Stimulated activated CD4-positive, alpha-beta T cell treated with anti-CD3 and anti-CD28 coated beads, Interleukin-1b, Interleukin-23, amount 100 ng/mL, for 1 hour (primary cell): ENCODE measurements at places on chromosomes 4 and X.

DNA sequence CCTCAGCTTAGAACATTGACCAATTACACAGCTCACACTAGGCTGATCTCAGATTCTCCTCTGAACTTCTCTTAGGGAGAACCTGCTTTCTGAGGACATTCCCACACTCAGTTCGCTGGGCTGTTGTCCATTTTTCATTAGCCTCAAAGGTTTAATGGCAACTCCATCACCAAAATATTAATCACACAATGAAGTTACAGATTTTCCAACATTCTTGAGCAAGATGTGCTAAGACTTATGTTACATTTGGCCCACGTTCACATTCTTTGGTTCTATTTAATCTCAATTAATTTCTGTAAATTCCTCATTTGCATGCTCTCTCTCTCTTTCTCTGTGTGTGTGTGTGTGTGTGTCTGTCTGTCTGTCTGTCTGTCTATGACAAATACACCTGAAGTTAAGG lies 82.3 kb upstream of the EDNRA start:
- no peak for DNase-seq

GRCh38 chrX:41529221-41529620 lies 82.1 kb downstream of the NYX start:
- DNase-seq = no peak

DNA sequence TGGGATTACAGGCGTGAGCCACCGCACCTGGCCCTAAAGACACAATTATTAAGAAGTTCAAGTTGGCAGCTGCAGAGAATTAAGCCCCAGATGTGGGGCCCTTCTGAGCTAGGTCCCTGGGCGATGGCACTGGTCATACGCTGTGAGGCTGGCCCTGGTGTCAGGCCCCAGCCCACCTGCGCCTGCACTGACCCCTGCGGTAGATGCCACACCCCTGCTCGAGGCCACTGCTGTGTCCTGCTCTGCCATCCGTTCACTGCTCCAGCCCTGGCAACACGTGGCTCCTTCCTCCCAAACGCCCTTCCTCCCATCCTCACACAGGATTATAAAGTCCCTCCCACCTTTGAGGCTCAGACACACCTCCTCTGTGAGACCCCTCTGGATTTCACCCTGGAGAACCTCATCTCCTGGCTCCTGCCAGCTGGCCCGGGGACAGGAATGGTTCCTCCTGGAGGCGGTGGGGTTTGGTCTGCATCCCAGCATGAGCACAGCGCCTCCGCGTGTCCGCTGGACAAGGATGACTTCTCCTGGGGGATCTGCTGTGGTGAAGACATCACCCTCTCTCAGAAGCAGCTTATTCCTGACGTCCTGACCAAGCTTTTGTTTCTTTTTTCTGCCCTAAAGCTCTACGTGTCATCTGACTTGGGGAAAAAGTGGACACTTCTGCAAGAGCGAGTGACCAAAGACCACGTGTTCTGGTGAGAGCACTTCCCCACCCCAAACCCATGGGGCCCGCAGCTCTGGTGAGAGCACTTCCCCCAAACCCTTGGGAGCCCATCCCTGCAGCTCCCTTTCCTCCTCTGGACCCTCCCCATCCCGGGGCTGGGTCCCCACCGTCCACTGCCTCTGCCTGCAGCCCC lies 219.0 kb upstream of the PSAPL1 start:
- no peak for DNase-seq

GRCh38 chrX:149937871-149938426 lies 342 bp downstream of the EOLA2 start:
- DNase-seq = no peak

- DNase-seq = no peak
Measured at GRCh38 chr4:188903986-188904385, 764.7 kb downstream of the TRIML1 start.

- DNase-seq = no peak
Measured at GRCh38 chr4:26648260-26648659, 64.4 kb downstream of the TBC1D19 start.

DNA sequence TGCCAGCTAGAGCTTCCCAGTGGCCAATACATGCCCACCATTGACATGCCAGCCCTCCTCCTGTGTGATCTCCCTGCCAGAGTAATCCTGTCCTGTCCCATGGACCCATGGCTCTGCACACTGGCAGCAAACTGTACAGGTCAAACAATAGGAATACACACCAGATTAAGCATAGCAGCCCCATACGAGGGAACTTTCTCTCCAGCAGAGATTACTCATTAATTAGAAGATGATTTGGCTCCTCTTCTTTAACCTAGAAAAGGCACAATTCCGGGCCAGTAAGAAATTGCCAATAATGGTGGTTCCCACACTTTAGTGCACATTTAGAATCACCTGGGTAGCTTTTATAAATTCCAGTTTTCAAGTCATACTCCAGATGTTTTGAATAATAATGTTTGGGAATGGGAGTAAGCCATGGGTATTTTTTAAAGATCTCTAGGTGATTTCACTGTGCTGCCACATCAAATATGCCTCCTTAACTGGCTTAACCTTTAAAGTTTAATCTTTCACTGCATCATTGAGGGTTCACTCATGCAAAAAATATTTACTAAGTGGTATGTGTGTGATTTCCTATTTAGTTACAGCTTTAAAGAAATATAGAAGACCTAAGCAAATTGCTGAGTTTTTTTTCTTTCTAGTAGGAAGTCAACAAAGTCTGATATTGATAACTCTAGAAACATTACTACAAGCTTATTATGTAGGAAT lies 277.6 kb upstream of the NWD2 start:
- DNase-seq = no peak

GRCh38 chrX:34918856-34919255 lies 23.7 kb upstream of the FAM47B start:
- DNase-seq = no peak

DNA sequence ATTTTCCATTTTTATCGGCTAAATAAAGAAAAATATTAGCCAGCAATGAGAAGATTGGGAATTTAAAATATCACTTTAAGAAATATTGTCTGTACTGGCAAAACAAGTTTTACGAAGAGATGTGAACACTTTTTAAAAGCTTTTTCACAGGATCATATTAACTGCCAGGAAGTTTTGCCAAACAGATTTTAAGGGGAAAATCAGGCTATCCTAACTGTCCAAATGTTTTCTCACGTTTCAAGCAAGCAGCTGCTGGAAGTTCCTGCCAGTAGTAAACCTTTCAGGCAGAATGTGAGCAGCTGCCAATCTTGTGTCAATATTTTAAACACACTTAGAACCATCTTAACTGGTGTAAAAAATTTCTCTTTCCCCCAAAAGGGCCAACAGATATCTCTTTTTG lies 101.1 kb downstream of the ADGRL3 start:
- DNase-seq = no peak

GRCh38 chr4:112888622-112889021 lies 160.8 kb upstream of the ANK2 start:
- no peak for DNase-seq

DNA sequence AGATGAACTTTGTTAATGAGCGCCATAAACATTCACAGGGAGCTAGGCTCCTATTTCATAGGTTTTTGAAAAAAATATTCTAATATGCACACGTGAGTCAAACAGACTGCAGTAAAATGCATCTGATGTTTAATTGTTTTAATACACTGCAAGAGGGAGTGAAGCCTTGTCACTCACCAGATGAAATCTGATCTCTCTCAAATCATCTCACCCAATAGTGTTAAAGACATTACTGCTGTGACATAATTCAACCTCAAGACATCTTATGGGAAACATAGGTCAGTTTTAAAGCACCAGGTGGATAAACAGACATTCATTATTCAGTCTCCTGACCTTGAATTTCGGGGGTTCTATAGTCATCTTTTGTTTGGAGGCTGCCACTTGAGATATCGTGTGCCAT lies 148.3 kb downstream of the MAML3 start:
- DNase-seq = no peak

DNA sequence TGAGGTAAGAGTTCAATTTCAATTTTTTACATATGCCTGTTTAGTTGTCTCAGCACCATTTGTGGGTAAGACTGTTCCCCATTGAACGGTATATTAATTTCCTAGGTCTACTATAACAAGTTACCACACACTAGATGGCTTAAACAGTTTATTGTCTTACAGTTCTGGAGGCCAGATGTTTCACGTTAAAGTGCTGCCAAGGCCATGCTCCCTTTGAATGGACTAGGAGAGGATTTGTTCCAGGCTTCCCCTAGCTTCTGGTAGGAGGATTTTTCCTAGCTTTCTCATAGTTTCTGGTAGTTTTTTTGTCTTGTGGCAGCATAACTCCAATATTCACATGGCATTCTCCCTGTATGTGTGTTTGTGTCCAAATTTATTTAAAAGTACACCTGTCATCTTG lies 149.3 kb upstream of the CYSLTR1 start:
- DNase-seq = no peak

- DNase-seq = no peak
Measured at GRCh38 chr4:14602206-14602605, 400.1 kb upstream of the CPEB2 start.

GRCh38 chr4:64539234-64539849 lies 130.1 kb upstream of the TECRL start:
- no peak for DNase-seq

DNA sequence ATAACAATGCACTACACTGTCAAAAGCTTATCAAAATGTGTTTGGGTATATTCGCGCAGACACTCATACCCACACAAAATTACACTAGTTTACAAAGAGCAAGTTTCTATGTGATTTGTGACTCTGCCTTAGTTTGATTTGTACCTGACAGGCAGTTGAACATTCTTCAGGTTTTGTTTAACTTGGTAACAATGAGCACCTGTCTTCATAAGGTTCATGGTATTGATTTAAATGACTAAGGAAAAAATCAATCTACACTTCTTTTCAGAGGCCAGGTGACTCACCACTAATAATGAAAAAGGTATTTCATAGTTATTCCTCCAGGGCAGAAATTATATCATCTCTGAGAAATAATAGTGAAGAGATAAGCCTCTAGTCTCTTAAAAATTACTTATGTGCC lies 1114.6 kb upstream of the AGA start:
- no peak for DNase-seq
